ENCODE measurements at places on chromosomes 4 and X.

GRCh38 chr4:148341980-148342800 is 100.0 kb downstream of the NR3C2 start:
- peak; percentile 1 for DNase-seq

- no peak for DNase-seq
Measured at GRCh38 chr4:7860600-7861163, 79.0 kb downstream of the AFAP1 start.

DNA sequence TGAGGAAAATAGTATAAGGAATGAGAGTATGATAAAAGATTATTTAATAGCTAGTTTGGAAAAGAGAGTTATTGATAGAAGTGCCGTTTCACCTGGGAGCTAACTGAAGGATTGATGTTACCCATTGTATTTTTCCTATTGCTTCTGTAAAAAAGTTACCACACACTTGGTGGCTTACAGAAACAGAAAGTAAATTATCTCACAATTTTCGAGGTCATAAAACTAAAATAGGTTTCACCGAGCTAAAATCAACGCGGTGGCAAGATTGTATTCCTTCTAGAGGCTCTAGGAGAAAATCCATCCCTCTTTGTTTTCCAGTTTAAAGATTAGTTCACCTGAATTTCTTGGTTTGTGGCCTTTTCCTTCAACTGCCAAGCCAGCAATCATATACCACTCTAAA is 11.1 kb upstream of the TRAM1L1 start:
- no peak for DNase-seq

- no peak for DNase-seq
Measured at GRCh38 chrX:97740044-97740443, 856.3 kb downstream of the RPA4 start.

GRCh38 chrX:78388663-78389062 is 61.3 kb upstream of the CYSLTR1 start:
- DNase-seq = no peak

DNA sequence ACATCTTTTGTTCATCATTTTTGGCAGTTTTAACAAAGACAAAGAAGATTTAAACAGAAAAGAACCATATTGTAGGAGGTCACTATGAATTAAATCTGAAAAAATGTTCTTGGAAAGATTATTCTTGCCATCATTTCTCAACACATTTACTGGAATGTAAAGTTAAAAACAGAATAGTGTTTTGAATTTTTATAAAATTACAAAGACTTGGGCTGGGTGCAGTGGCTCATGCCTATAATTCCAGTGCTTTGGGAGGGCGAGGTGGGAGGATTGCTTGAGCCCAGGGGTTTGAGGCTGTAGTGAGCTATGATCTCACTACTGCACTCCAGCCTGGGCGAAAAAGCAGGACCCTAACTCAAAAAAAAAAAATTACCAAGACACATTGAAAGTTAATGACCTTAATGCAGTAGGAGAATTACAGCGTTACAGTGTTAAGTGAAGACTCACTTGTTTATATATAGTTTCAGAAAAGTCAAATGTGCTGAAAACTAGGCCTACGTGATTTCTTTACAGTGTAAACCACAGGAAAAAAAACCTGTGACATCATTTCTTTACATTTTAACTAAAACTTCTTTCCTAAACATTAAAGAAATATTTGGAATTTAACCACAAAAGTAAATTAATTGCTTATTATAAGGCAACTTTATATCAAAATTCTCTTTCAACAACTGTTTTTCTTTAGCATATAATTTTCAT is 7.9 kb downstream of the FAM13A start:
- DNase-seq = no peak

DNA sequence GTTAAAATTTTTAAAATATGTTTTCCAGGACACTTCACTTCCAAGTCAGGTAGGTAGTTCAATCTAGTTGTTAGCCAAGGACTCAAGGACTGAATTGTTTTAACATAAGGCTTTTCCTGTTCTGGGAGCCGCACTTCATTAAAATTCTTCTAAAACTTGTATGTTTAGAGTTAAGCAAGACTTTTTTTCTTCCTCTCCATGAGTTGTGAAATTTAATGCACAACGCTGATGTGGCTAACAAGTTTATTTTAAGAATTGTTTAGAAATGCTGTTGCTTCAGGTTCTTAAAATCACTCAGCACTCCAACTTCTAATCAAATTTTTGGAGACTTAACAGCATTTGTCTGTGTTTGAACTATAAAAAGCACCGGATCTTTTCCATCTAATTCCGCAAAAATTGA is 49.7 kb downstream of the XIAP start:
- DNase-seq = no peak

DNA sequence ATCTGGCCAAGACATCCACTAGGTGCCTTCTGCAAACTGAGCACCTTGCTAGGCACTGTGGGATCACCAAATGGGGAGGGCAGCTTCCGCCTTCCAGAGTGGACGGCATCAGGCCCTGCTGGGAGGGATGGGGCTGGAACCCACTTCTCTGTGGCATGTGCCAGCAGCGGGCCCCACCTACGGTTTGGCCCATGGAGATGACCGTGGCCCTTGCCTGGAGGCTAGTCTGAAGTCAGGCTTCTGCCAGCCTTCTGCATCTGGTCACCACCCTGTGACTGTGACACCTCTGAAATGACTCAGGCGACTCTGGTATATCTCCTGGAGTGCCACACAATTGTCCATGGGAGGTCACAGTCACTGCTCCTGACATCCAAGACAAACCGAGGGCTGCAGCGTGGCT is 7.2 kb downstream of the SSR4 start:
- no peak for DNase-seq

- no peak for DNase-seq
Measured at GRCh38 chr4:66972087-66972486, 573.2 kb downstream of the CENPC start.

- DNase-seq = peak; percentile 64
Measured at GRCh38 chr4:123398853-123399626, 2.4 kb downstream of the SPRY1 start.

DNA sequence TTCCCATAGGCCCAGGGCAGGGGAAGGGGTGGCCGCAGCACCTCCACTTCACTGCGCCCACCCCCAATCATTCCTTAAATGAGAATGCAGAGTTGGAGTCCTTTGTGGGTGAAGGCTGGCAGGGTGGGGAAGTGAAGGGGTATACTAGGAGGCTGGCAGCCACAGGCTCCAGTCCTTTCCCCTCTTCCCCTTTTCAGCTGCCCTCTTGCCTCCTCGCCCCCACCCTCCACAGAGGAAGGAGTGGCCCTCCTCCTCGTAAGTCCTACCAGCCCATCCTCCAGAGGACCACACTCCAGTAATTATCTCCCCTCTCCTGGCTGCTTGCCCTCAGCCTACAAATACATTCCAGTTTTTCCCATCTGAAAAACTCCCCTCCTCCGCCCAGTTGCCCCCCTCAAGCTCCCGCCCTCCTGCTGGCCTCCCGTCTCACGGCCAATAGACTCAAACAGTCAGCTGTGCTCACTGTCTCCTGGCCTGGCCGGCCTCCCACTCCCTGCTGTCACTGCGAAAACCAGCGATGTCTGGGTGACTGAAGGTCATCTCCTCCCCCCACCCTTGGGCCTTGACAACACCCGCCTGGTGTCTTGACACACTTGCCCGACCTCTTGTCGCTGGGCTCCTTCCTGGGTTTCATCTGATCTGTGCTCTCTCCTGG is 38.8 kb downstream of the EFNB1 start:
- no peak for DNase-seq

DNA sequence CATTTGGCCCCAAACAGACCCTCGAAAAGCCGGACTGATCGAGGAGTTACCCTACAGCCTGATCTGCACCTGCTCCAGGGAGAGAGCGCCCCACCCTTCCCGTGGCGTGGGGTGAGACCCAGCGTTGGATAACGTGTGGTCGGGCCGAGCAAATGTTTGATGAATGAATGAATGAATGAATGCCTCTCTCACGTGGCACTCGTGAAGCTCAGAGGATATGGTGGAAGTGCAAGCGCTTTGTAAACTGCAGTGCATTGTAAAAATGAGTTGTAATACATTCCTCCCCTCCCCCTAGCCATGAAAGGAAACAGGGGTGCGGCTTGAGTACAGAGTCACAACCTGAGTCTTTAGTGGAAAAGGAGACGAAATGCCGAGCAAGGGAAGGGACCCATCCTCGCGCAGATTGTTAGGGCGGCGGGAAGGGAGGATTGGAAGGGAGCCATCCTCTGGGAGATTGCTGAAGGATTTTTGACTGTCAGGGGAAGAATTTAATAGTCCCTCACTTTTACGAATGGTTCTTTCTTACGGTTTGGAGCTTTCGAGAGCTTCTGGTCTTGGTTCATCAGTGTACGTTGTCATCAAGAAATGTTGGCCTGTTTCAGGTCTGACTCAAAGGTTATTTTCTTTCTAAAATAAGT is 772 bp upstream of the FBXW7 start:
- DNase-seq = peak; percentile 56

GRCh38 chrX:112857478-112857878 is 16.8 kb upstream of the AMOT start:
- no peak for DNase-seq
